ENCODE measurements at places on chromosomes 1 and 21. TPM values are rescaled to one million over a fixed set of nuclear protein-coding genes. Genes with fewer than 3 reads are reported as not detected.

The RGS13 gene
- total RNA-seq: not detected

The SNRNP40 gene
- total RNA-seq: 103 TPM

The PLA2G4A gene
- total RNA-seq: 1.3 TPM

The LEFTY1 gene
- total RNA-seq: 47.0 TPM

The PER3 gene
- 9.9 TPM for total RNA-seq

GRCh38 chr1:160951443-160952128 lies 3.0 kb downstream of the ITLN2 start:
- no peak overlapping the region for H3K4me3 ChIP-seq
- H3K4me1 ChIP-seq: peaks cover 38% of the 10 kb centered on the region
- H3K36me3 ChIP-seq: peaks cover 14% of the 10 kb centered on the region
- H3K27me3 ChIP-seq: no peaks in the 10 kb centered on the region
- H3K27ac ChIP-seq: no peak overlapping the region

- no peak overlapping the region for H3K27ac ChIP-seq
- no peaks in the 10 kb centered on the region for H3K4me1 ChIP-seq
- peaks cover 82% of the 10 kb centered on the region for H3K36me3 ChIP-seq
- DNase-seq: no peak
Measured at GRCh38 chr1:248372394-248372793, 3.2 kb upstream of the OR2T6 start.

DNA sequence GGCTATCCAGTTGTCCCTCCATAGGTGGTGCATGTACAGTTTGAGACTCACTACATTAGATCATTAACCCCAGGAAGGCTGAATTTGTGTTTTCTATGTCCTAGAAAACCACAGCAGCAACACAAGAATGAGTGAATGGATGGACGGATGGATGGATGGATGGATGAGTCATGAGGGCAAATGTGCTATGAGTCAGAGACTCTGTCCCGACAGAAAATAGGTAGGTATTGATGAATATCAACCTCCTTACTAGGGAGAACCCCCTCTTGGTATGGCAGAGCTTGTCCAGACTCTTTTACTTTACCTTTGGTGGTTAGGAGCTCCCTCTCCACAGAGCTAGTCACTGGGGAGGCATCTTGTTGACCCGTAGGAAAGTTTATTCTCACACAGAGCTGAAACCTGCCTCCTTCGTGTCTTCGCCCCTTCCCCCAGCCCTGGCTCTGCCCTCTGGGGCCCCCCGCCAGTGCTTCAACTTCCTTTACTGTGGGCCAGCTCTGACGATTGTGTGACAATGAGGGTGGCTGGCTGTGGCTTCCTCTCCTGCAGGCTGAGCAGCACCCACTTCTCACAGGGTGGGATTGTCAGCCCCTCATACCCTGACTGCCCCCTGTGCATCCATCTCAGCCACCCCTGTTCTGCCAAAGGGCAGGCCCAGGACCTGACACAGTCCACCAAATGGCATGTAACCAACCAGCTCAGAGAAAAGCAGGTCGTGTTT lies 145.2 kb downstream of the FOXD2 start:
- H3K27ac ChIP-seq: no peak overlapping the region
- H3K36me3 ChIP-seq: no peaks in the 10 kb centered on the region
- H3K4me1 ChIP-seq: peaks cover 9% of the 10 kb centered on the region
- peaks cover 17% of the 10 kb centered on the region for H3K27me3 ChIP-seq
- no peak overlapping the region for H3K4me3 ChIP-seq

DNA sequence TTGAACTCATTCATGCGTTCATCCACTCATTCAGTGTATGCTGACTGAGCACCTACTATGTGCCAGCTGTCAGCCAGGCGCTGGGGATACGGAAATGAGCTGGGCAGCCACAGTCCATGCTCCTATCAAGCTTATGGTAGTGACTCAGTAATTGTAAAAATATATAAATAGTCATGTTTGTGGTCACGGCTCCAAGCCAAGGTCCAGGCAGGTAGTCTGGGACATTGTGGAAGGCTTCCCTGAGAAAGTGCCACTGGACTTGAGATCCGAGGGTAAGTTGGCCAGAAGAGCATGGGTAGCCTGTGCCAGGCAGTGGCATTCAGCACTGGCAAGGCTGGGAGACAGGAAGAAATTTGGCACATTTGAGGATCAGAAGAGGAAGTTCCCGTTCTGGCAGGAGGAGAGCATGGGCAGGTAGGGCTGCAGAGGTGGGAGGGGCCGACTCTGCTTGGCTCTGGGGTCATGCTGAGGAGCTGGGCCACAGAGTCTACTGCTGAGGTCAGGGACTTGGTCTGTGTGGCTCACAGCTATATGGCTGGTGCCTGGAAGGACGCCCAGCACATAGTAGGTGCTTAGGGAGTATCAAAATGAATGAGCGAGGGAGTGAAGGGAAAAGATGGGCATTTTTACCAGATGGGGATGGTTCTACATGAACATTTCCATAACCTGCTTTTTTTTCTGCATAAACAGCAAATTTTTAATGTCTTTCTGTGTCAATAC lies 6.9 kb downstream of the PTPRF start:
- H3K36me3 ChIP-seq: peaks cover 19% of the 10 kb centered on the region
- H3K4me1 ChIP-seq: peaks cover 62% of the 10 kb centered on the region
- no peak overlapping the region for H3K27ac ChIP-seq
- no peaks in the 10 kb centered on the region for H3K27me3 ChIP-seq

GRCh38 chr1:29856340-29857114 lies 620.2 kb downstream of the PTPRU start:
- DNase-seq: no peak
- peaks cover 9% of the 10 kb centered on the region for H3K36me3 ChIP-seq
- no peaks in the 10 kb centered on the region for H3K4me1 ChIP-seq
- H3K4me3 ChIP-seq: no peak overlapping the region

DNA sequence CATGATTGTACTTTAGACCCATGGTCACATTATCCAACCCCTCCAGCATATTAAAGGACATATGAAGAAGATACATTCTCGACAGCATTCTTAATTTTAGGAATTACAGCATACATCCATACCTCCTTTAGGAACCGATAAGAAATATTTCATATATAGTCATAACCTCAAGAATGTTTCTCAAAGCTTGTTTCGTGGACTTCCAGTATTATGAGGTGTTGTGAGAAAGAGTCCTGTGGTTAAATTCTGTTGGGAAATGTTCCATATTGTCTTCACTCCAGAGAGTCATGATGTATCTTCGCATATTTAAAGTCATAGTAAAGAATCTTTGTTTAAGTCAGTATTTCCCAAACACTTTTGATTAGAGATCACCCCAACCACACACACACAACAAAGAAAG lies 321.0 kb upstream of the SNX7 start:
- no peak overlapping the region for H3K27ac ChIP-seq
- DNase-seq: no peak
- no peaks in the 10 kb centered on the region for H3K27me3 ChIP-seq

DNA sequence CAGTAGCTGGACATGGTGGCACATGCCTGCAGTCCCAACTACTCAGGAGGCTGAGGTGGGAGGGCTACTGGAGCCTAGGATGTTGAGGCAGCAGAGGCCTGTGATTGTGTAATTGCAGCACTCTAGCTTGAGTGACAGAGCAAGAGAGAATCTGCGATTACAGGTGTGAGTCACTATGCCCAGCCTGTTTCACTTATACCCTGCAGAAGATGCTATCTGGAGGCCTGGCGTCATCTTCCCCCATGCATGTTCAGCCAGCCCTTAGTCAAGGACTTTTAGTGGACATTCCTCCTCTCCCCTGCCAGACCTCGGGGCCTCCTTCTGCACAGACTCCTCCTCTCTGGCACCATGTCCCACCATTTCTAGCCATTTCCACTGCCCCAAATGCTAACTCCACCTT lies 36.3 kb upstream of the RCC2 start:
- H3K36me3 ChIP-seq: no peaks in the 10 kb centered on the region
- no peak overlapping the region for H3K4me3 ChIP-seq
- H3K27me3 ChIP-seq: no peaks in the 10 kb centered on the region
- DNase-seq: no peak

DNA sequence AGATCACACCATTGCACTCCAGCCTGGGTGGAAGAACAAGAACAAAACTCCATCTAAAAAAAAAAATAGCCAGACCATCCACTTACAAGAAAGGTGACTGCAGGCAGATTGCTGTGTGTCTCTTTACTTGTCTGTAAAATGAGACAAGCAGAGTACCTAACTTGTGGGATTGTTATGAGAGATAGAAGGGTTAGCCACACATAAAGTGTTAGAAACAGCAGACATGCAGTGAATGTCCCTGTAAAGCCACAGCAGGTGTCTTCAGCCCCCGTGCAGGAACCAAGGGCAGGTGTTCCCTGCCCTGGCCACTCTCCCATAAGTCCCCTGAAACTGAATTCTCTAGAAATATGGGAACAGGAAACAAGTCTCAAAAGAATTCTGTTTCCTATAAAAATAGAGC lies 40.8 kb upstream of the EFHD2 start:
- no peak for DNase-seq
- peaks cover 6% of the 10 kb centered on the region for H3K4me1 ChIP-seq
- no peak overlapping the region for H3K4me3 ChIP-seq
- no peak overlapping the region for H3K27ac ChIP-seq
- H3K27me3 ChIP-seq: no peaks in the 10 kb centered on the region

DNA sequence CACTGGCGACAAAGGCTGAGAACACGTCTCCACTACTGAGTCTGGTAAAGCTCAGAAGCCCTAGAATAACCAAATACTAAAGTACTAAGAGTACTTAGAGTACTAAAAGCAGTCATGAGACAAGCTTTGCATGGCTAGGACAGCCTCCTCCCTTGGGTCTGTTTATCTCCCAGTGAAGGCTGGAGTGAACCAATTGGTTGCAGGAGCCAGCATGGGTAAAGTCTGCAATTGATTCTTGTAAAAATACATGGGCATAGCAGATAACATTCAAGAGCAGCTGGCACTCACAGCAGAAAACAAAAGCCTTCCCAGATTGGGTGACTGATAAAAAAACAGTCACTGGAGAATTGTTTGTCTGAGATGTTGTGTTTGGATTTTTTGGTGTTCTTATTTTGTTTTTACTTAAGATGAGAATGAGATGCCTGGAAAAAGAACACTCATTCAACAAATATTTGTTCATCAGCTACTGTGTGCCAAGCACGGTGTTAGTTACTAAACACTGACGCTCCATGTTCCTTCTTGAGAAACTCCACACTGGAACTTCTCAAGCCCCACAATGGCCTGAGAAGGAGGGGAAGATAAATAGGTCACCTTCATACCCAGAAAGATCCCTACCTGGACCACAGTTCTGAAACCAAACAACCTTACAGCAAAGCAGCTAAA lies 3.7 kb downstream of the IRF6 start:
- no peak overlapping the region for H3K27ac ChIP-seq
- no peak for DNase-seq
- no peaks in the 10 kb centered on the region for H3K27me3 ChIP-seq
- H3K36me3 ChIP-seq: no peaks in the 10 kb centered on the region
- no peak overlapping the region for H3K4me3 ChIP-seq

Data from WTC11 (cell line).